Inflammatory macrophage (primary cell): ENCODE measurements at places on chromosomes 4 and X.

DNA sequence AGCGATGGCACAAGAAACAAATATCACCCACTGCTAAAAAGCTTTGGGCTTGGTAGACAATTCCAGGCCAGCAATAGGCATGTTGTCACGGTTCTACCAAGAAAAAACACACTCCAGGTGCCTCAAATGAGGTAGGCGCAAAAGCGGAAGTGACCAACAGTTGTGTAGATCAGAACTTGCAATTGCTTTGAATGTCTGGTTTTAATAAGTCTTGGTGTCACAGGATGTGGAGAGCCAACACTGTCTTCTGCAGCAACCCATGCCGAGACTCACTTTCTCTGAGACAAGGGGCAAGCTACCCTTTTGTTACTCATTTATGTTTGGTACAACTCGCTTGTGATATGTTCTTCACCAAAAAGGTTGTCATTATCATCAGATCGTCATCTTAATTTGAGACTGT is 188.8 kb downstream of the HS6ST2 start:
- DNase-seq = no peak

- no peak for DNase-seq
Measured at GRCh38 chr4:98289375-98289774, 28.2 kb downstream of the RAP1GDS1 start.

DNA sequence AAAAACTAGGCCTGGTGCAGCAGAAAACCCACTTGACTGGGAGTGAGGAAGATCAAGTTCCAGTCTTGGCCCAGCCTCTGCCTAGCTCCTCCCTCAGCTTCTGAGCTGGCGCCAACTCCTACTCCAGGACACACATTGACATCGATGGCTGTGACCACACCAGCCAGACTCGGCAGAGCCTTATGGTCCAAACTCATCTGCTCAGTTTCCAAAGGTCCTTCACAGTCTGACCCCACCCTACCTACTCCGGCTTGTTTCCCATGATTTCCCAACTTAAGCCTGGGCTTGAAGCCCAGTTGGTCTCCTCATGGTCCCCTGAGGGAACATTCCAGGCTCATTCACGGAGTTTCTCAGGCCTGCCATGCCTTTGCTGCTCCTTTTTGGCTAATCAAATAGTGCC is 10.1 kb downstream of the ELF4 start:
- peak; percentile 51 for DNase-seq

- no peak for DNase-seq
Measured at GRCh38 chrX:47772764-47773163, 63.9 kb upstream of the ZNF81 start.

DNA sequence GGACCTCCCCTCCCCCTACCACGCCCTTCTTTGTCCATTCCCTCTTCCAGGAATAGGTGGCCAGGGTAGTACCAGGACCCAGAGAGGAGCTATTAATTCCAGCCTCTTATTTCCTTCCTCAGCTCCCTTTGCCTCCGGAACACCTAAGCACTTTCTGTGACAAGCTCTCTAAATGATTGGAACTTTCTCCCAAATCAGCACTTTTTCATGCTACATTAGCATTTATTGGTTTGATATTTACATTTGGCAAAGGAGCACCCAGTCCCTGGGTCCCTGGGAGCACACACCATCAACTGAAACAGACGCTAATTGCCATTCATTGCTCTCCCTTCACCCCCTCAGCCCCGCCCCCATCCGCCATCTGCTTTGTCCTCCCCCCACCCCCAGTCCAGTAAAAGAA is 182.0 kb upstream of the BCOR start:
- no peak for DNase-seq

GRCh38 chrX:13750812-13751211 is 16.3 kb downstream of the OFD1 start:
- DNase-seq = peak; percentile 31

GRCh38 chrX:20149326-20149725 is 7.7 kb upstream of the EIF1AX start:
- no peak for DNase-seq

GRCh38 chr4:151901631-151902030 is 140.8 kb upstream of the GATB start:
- no peak for DNase-seq

DNA sequence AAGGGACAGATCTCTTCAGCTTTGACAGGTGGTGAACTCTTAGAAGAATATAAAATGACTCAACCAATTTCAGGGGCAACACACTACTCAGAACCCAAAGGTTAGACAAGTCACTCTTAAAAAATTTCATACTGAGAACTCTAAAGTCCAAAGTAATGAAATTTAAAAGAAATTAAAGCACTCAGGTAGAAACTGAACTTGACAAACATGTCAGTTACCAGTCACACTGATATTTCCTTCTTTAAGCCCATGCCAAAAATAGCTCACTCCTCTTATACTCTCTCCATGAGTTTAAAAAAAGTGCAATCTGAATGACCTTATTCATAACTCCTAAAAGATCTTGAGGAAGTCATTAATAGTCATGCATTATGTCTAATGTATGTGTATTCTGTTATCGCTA is 40.3 kb downstream of the AMMECR1 start:
- no peak for DNase-seq

DNA sequence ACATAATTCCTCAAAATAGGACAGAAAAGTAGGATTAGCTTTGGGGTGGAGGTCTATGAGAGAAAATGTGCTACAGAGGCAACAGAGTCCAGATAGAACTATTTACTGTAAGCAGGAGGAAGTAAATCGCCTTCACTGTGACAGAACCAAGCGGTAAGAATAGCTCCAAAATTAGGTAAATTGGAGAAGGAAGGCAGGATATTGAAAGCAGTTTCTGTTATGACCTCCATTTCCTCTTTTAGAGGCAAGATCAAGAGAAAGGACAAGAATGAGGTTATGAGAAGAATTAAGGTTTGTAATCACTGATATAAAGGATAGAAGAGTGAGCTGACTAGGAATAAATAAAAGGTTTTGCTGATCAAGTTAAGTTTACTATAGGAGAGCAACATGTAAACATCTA is 44.1 kb upstream of the NEUROG2 start:
- DNase-seq = peak; percentile 32
